ENCODE measurements at places on chromosomes 13 and 19. TPM values are rescaled to one million over a fixed set of nuclear protein-coding genes. Genes with fewer than 3 reads are reported as not detected.

FGF21 gene
- total RNA-seq, result not detected

C19orf85 gene
- not detected for total RNA-seq

KLF1 gene
- total RNA-seq, result not detected

VSTM2B gene
- not detected for total RNA-seq

CLDND2 gene
- total RNA-seq, result not detected

ECSIT gene
- total RNA-seq, result 33.6 TPM

ZNF93 gene
- total RNA-seq, result 10.2 TPM

MAP4K1 gene
- total RNA-seq, result not detected

ANGPTL4 gene
- 1.2 TPM for total RNA-seq

PTPRS gene
- 322 TPM for total RNA-seq

ZAR1L gene
- total RNA-seq, result 0.24 TPM

ADAT3 gene
- 5.0 TPM for total RNA-seq

POU4F1 gene
- total RNA-seq, result not detected

FAM216B gene
- total RNA-seq, result not detected

PBX4 gene
- 3.4 TPM for total RNA-seq

ZNF577 gene
- 5.2 TPM for total RNA-seq

DKKL1 gene
- 0.49 TPM for total RNA-seq

IL12RB1 gene
- total RNA-seq, result 1.6 TPM

EDNRB gene
- 0.97 TPM for total RNA-seq

COMP gene
- total RNA-seq, result 0.49 TPM

FAM32A gene
- 79.3 TPM for total RNA-seq

PPM1N gene
- 0.61 TPM for total RNA-seq

LILRB5 gene
- total RNA-seq, result not detected

MATK gene
- not detected for total RNA-seq

CYP4F8 gene
- total RNA-seq, result not detected

AKAP11 gene
- 24.0 TPM for total RNA-seq

SHFL gene
- total RNA-seq, result 36.8 TPM

PROZ gene
- not detected for total RNA-seq

ERICH4 gene
- not detected for total RNA-seq

COX7A1 gene
- 13.3 TPM for total RNA-seq

RNF113B gene
- not detected for total RNA-seq

GNG8 gene
- not detected for total RNA-seq

STOML3 gene
- total RNA-seq, result not detected

ZNF708 gene
- 7.6 TPM for total RNA-seq

PSG1 gene
- 17.2 TPM for total RNA-seq

ADPRHL1 gene
- 2.3 TPM for total RNA-seq

IRF2BP1 gene
- 44.3 TPM for total RNA-seq

MCEMP1 gene
- total RNA-seq, result not detected

PRTN3 gene
- not detected for total RNA-seq

ATP4A gene
- total RNA-seq, result not detected

ZNF829 gene
- total RNA-seq, result 4.6 TPM

SLC1A5 gene
- 250 TPM for total RNA-seq

HIPK4 gene
- total RNA-seq, result 0.49 TPM

KISS1R gene
- not detected for total RNA-seq

IGFL2 gene
- not detected for total RNA-seq

CDX2 gene
- total RNA-seq, result not detected

LILRB2 gene
- not detected for total RNA-seq

NAPSA gene
- total RNA-seq, result not detected

ACP7 gene
- 1.1 TPM for total RNA-seq

NKPD1 gene
- total RNA-seq, result not detected

NLRP11 gene
- total RNA-seq, result under 0.01 TPM

ZNF121 gene
- 36.2 TPM for total RNA-seq

IZUMO4 gene
- 1.7 TPM for total RNA-seq

WASF3 gene
- total RNA-seq, result 15.9 TPM

SIGLEC14 gene
- total RNA-seq, result not detected

SULT2A1 gene
- total RNA-seq, result not detected

GMIP gene
- total RNA-seq, result 11.5 TPM

BABAM1 gene
- total RNA-seq, result 79.5 TPM

HSH2D gene
- not detected for total RNA-seq

Data from hair follicle dermal papilla cell (primary cell).